ENCODE measurements at places on chromosomes 2 and 18.
A peak's percentile ranks its signal among the peaks of the same experiment; 100 is the strongest.

DNA sequence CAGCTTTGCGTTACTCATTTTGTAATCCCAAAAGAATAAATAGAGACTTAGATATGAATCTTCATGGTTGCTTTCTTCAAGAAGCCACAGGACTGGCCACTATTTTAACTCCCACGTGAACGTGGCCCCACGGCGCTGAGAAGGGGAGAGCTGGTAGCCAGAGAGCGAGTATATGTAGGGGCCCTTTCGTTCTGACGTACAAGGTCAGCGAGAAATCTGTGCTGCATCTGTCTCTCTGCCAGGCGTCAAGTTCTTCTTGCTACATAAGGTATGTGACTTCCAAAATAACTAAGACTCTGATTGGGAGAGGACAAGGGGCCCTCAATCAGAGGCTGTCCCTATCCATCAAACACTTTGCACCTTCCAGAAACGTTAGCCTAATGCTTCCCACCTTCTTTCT is 149.2 kb downstream of the PLEKHA3 start:
- DNase-seq: no peak

GRCh38 chr2:154484338-154485099 is 214.0 kb upstream of the KCNJ3 start:
- DNase-seq: no peak

DNA sequence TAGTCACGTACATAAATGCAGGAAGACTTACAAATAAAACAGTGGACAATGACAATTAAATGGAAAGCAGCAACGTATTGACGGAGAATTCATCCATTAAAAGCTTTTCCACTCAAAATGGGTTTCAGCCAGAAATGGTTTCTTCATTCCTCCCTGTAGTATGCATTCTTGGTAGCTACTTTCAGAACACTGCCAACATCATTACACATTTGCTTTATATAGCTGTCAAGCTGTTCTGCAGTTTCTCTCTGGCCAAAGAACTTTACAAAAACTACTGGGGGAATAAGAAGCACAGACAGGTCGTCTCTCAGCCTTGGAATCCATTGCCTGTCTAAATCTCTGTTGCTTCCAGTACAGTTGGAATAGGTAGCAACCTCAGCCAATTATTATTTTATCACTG is 84.1 kb upstream of the NCKAP5 start:
- no peak for DNase-seq

DNA sequence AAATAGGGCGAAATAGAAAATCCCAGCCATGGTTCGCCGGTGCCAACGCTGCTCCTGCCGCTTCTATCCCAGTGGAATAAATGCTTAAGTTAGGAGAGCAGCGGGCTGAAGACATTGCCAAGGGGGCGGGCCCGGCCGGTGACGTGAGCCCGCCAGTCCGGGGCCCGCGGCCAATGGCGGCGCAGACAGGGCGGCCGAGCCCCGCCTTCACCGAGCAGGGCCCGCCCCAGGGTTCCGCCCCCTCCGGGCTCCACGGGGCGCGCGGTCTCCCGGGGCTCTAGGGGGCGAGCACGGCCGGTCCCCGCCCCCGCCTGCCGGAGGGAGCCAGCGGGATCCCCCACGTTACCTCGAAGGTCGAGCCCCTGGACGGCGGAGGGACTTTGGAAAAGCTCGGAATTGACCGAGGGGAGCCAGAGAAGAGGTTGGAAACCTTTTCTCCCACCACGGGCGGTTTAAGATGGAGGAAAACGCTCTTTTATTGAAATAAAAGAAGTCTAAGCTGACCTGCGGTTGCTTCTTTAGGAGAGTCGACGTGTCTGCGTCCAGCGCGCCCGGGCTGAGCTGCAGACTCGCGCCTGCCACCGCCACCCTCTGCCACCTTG is at the start of gene EPHA4:
Gene EPHA4 (minus strand): TSS at position 86 of the 602 bp plus-strand sequence. CDS start 56 bp downstream, at position 30.
- DNase-seq: peak; percentile 86
